ENCODE measurements at places on chromosomes 4 and X.

DNA sequence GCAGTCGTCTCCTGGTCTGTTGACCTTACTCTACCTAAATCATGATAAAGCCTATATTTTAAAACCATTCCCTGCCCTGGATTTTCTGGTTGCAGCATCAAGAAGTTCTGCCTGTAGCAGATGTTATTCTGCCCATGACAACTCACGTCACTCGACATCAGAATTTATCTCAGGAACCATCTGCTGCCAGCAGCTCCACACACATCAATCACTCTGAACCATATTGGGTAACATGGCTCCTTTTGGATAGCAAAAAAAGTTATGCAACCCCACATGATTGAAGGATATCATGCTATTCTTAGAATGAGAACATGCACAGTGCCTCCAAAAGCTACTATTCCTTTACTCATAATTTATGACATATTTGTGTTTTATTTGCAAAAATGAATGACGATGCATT lies 341.4 kb downstream of the DHRSX start:
- DNase-seq = no peak

DNA sequence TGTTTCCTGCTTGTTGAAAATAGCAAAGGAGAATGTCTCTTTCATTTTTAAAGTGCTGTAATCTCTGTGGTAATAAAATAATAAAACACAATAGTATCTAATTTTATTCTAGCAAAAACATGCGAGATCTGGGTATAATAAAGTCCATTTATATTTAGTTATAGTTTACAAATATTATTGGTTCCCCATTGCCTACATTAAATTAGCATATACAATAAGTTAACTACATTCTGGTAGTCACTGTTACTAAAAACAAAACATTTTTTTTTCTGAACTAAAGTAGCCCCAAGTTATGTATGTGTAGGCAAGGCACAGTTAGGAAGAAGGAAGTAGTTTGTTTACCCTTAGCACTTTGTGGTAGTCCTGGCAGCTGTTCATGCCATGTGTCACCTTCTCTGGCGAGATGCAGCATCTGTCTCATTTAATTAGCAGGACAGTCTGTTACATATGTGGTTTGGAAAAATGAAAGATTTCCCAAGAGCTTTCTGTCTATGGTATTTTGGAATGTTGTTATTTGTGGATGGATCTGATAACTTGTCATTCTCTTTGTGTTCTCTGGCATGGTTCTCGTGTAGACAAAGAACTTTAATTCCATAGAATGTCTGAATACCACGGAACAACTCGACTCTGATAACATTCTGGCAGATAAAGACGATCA lies 231.3 kb upstream of the PITX2 start:
- DNase-seq = no peak

GRCh38 chr4:88881227-88881569 lies 175.8 kb downstream of the FAM13A start:
- DNase-seq = no peak

DNA sequence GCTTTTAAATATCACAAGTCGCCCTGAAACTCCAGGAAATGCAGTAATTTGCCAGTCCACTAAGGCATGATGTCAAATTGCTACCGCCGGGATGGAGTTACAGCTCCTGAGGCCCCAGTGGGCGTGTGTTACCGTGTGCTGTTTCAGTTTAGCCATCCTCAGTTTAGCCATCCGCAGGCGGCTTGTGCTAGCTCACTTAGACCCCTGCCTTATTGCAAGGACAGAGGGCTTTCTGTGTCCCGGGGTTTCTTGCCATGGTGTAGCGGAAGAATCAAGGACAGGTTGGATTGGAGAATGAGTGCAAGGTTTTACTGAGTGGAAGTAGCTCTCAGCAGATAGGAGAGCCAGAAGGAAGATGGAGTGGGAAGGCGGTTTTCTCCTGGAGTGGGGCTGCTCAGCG lies 33.8 kb upstream of the LRBA start:
- DNase-seq = no peak

DNA sequence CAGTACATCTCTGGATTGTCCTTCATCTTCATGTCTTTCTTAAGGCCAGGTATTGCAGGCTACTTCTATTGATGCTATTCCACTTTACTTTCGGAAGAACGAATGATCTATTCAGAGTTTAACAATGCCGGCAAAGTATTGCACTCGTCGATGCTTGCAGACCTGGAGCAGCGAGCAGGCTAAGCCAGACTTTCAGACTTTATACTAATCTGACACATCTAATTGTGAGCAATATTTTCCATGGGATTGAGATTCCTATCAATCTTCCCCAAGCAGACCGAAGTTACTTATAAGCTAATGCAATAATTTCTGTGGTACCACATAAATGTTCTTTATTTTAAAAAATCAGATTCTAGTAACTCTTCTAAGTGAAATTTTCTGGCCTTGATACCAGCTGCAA lies 1.6 kb downstream of the EMCN start:
- DNase-seq = no peak

DNA sequence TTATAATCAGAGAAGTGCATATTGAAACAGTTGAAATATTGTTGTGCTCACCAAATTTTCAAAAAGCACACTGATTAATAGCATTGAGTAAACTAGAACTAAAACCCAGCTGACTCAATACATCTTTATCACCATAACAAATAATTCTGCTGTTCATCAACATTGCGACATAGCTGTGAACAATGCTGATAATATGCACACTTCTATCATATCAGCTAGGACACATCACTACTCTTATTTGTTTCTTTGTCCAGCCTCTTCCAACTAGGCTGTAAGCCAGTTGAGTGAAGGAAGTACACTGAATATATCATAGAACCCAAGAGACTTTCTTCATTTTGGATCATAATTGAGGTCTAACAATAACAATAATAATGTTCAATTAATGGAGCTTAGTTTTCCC lies 349.7 kb downstream of the IQCM start:
- DNase-seq = no peak

- DNase-seq = no peak
Observed at GRCh38 chr4:149747646-149748045, 68.0 kb downstream of the IQCM start.

DNA sequence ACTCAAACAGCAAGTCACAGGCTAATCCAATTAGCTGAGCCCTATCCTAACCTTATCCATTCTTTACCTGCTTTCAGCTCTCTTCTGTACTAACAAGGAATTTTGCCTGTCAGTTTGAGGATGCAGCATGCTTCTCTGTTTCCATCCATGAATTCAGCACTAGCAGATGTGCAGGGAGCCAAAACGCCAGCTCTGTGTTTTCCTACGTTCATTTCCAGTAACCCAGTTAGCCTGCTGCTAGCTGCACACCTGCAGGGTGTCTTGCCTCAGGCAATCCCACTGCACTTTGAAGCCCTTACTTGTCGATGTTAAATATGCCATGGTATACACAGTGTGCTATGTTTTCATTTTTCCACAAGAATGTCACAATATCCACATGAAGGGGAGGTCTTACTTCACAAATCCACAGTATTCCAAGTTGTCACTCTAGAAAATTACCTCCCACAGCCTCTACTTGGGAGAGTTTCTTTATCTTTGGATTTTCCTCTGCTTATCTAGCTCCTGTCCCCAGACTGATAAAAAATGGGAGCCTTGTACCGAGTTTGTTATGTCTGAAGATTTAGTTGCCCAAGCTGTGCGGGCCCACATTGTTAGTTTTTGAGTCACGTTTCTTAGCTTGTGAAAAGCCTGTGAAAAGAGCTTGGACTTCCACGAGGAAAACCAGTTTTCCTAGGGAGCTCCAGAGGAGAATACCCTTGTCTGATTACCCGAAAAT lies 127.6 kb upstream of the HHIP start:
- DNase-seq = no peak

DNA sequence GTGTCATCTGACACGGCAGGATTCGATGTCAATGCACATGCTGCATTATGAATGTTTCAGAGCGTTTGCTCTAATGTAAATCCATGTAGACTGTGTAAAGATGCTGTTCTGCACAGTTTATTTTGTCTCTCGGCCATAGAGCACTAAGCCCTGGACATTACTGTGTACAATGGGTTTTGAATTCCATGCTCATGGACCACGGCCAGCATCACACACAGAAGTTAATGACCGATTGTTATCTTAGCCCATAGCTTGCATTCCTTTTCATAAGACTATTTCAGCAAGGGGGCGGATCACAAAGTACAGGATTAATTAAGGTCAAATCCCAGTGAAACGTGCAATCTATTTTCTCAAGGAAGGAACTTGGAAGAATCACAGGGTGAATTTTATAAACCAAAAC lies 286.1 kb upstream of the TENM3 start:
- DNase-seq = no peak

GRCh38 chr4:109303140-109303496 lies 660 bp upstream of the COL25A1 start:
- no peak for DNase-seq
